Left ventricle myocardium inferior (tissue), 1 donor: ENCODE measurements at places on chromosomes 13 and 19.
A peak's percentile ranks its signal among the peaks of the same experiment; 100 is the strongest.

- no peaks in the 10 kb centered on the region for H3K27me3 ChIP-seq
- no peaks in the 10 kb centered on the region for H3K36me3 ChIP-seq
- DNase-seq, result no peak
- H3K4me3 ChIP-seq, result no peak overlapping the region
- no peak overlapping the region for H3K27ac ChIP-seq
These were observed 12.4 kb upstream of the DGKH start for GRCh38 chr13:42035905-42036521.

DNA sequence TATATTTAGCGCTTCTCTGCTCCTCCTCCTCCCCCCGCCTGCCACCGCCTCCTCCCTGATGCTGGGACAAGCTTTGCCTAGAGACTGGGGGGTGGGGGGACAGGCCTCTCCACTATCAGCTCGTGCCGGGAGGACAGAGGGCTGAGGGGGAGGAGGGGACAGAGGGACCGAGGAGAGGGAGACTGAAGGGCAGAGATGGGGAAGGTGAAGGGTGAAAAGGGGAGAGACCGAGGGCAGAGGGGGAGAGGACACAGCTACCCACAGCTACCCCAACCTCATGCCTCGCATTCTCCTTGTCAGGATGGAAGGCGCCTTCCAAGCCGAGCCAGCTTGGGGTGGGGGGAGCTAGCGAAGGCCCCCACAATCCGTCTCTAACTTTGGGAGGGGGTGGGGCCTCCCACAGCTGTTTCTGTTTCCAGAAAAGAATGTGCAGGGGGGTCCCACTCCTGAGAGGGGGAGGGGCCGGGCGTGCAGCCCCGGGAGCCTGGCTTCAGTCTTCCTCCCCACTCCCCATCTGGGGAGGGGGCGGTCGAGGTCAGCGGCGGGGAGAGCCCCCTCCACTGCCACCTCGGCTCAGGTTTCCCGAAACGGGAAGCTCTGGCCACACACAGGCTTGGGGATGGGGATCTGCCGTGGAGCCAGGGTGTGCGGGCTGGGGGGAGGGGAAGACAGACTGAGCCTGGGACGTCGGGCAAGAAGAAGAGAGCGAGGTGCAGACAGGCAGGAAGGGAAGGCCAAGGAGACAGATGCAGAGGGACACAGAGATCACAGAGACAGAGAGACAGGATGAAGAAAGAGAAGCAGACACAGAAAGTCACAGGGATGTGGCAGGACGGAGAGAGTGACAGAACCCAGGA is 1.6 kb downstream of the DACT3 start:
- no peak for DNase-seq
- peaks cover 34% of the 10 kb centered on the region for H3K4me1 ChIP-seq
- no peaks in the 10 kb centered on the region for H3K36me3 ChIP-seq
- H3K27me3 ChIP-seq, result peaks cover 25% of the 10 kb centered on the region
- H3K4me3 ChIP-seq, result peak overlapping the region; percentile 81
- H3K27ac ChIP-seq, result peak overlapping the region; percentile 82

GRCh38 chr19:42466521-42467182 is 23.9 kb upstream of the CXCL17 start:
- DNase-seq, result no peak
- H3K4me3 ChIP-seq, result no peak overlapping the region
- H3K4me1 ChIP-seq, result peaks cover 21% of the 10 kb centered on the region
- peaks cover 3% of the 10 kb centered on the region for H3K27me3 ChIP-seq
- no peaks in the 10 kb centered on the region for H3K36me3 ChIP-seq
- H3K27ac ChIP-seq, result peak overlapping the region; percentile 78

- no peaks in the 10 kb centered on the region for H3K36me3 ChIP-seq
- no peak for DNase-seq
- no peak overlapping the region for H3K27ac ChIP-seq
- no peak overlapping the region for H3K4me3 ChIP-seq
- H3K27me3 ChIP-seq, result no peaks in the 10 kb centered on the region
These were observed 562.4 kb downstream of the IRS2 start for GRCh38 chr13:109224033-109224432.

- H3K4me1 ChIP-seq, result peaks cover 56% of the 10 kb centered on the region
- H3K27ac ChIP-seq, result peak overlapping the region; percentile 100
- DNase-seq, result peak; percentile 54
- H3K36me3 ChIP-seq, result peaks cover 22% of the 10 kb centered on the region
- peak overlapping the region; percentile 99 for H3K4me3 ChIP-seq
These were observed 616 bp downstream of the HNRNPUL1 start for GRCh38 chr19:41264581-41265394.

GRCh38 chr19:53958823-53959757 is 3.6 kb upstream of the CACNG8 start:
- H3K36me3 ChIP-seq, result no peaks in the 10 kb centered on the region
- no peak overlapping the region for H3K27ac ChIP-seq
- no peaks in the 10 kb centered on the region for H3K4me1 ChIP-seq
- no peak for DNase-seq

- DNase-seq, result no peak
- no peaks in the 10 kb centered on the region for H3K36me3 ChIP-seq
- H3K27me3 ChIP-seq, result no peaks in the 10 kb centered on the region
- peaks cover 9% of the 10 kb centered on the region for H3K4me1 ChIP-seq
- H3K4me3 ChIP-seq, result no peak overlapping the region
- no peak overlapping the region for H3K27ac ChIP-seq
These were observed 7.9 kb upstream of the FBXL3 start for GRCh38 chr13:77034881-77035280.

- peaks cover 24% of the 10 kb centered on the region for H3K4me1 ChIP-seq
- no peak overlapping the region for H3K4me3 ChIP-seq
- no peaks in the 10 kb centered on the region for H3K27me3 ChIP-seq
These were observed 26.3 kb downstream of the ZNF844 start for GRCh38 chr19:12090807-12091206.

DNA sequence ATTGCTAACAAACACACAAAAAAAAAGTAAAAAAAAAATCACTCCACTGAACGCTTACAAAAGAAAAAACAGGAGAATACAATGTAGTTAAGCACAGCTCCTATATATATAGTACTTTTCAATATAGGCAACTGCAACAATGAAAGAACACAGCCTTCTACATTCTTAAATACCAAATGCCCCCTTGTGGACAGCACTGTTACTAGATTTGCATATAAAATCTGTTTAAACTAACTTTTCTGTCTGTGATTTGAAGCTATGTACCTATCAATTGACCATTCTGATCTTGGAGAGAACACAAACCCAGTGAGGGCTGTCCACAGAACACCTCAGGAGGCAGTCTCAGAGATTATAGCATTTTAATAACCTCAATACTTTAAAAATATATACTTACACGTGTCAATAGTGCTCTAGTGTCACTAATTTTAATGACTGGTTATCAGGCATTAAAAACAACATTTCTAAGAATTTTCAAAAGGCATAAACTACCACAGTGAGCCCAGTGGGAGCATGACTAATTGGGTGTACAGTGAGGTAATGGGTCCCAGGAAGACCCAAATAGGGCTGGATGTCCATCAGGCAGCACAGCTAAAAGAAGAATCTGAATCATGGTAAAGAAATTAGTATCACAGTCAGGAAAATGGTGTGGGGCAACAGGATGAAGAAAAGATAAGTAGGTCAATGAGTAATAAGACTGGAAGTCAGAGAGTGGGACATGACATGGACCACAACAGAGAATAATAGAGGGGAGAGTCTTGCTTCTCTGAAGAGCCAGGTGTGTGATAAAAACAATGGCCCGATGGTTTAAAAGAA is 22.2 kb downstream of the CCDC169 start:
- H3K4me3 ChIP-seq, result no peak overlapping the region
- DNase-seq, result no peak
- H3K4me1 ChIP-seq, result no peaks in the 10 kb centered on the region
- no peaks in the 10 kb centered on the region for H3K27me3 ChIP-seq

- H3K27me3 ChIP-seq, result no peaks in the 10 kb centered on the region
- no peak for DNase-seq
- H3K36me3 ChIP-seq, result no peaks in the 10 kb centered on the region
- no peaks in the 10 kb centered on the region for H3K4me1 ChIP-seq
These were observed 1003.7 kb downstream of the SLITRK1 start for GRCh38 chr13:82878536-82878935.

DNA sequence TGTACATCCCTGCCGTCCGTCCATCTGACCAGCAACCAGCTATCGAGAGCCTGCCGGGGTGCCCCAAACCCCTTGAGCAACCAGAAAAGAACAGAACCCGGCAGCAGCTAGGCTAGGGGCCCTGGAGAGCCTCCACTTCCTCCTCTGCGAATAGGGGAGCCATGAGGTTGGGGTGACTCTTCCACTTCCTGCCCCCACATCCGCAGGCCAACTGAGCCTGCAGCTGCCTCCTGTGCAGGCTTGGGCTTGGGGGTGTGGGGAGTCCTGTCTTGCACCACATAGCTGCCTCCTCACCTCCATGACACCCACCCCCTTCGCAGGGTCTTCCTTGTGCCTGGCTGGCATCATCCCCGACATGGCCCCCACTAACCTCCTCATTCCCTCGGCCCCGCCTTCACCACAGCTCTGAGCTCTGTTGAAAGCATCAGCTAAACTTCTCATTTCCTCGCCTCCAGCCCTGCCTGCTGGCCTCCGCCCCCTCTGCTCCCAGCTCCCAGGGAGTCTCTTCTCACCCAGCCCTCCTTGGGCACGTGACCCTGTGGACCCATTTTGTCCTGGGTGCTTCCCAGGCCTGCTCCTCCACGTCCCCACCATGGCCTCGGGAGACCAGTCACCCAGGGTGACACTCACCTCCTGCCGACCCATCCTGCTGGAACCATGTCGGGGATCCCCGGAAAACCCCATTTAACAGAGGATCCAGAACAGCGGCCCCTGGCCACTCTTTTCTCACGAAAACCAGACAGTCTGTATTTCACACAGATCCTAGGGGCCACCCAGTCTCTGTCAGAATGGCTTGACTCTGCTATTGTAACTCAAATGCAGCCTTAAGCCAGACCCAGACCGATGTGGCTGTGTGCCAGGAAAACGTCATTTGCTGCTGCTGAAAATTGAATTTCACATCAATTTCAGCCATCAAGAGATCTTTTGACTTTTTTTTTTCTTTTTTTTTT is 50.4 kb downstream of the MYO9B start:
- H3K4me1 ChIP-seq, result peaks cover 19% of the 10 kb centered on the region
- peak; percentile 62 for DNase-seq
